ENCODE measurements at places on chromosomes 11 and 22.
A peak's percentile ranks its signal among the peaks of the same experiment; 100 is the strongest.

DNA sequence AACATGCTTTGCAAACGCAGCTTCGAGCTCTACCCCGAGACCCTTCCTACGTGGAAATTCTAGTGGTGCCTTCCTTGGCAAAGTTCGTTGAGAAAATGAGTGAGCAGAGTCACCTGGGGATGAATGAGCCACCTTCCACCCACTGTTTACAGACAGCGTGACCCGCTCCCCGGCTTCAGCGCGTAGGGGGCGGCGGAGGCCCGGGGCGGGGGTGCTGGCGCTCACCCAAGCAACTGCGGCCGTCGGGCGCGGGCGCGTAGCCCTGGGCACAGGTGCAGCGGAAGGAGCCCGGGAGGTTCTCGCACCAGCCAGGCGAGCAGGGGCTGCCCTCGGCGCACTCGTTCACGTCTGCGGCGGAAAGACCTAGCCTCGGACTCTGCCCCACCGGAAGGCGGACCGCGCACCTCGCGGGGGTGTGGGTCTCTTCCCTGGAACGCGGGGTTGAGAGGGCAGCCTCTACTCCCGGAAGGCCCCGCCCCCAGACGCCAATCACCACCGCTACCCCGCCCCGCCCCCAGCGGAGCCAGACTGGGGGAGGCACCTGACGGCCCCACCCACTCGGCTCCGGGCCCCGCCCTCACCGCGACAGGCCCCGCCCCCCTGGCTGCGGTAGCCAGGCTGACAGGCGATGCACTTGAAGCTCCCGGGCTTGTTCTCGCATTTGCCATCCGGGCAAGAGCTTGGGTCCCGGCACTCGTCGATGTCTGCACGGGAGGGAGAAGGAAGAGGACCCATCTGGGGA, 11.8 kb downstream of the LTBP3 start:
- peak; percentile 99 for DNase-seq

DNA sequence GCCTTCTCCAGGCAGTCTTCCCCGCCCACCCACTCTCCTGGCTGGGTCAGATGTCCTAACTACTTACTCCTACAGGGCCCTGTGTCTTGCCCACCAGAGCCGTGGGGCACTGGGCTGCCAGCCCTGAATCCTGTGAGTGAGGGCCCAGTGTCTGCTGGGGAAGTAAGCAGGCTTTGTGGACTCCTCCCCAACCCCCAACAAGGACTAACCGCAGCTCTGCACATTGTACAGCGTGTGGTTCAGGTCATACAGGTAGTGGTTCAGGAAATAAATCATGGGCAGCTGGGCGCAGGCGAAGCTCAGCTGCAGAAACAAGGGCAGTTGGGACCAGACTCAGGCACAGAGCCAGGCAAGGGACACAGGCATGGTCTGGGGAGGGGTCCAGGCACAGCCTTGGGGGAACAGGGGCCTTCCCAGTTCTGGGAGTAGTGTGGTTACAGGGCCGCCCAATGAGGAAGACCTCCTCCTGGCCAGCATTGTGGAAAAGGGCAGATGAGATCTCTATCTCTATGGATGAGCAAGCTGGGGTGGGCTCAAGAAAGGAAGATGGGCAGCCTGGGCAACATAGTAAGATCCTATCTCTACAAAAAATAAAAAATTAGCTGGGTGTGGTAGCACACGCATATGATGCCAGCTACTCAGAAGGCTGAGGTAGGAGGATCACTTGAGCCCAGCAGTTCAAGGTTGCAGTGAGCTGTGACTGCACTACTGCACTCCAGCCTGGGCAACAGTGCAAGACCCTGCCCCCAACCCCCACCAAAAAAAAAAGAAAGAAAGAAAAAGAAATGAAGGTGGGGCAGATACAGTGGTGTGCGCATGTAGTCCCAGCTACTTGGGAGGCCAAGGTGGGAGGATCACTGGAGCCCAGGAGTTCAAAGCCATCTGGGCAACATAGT, 5.5 kb downstream of the UNC93B1 start:
- DNase-seq, result no peak

GRCh38 chr11:41189701-41190436, 269.6 kb downstream of the LRRC4C start:
- DNase-seq, result no peak

DNA sequence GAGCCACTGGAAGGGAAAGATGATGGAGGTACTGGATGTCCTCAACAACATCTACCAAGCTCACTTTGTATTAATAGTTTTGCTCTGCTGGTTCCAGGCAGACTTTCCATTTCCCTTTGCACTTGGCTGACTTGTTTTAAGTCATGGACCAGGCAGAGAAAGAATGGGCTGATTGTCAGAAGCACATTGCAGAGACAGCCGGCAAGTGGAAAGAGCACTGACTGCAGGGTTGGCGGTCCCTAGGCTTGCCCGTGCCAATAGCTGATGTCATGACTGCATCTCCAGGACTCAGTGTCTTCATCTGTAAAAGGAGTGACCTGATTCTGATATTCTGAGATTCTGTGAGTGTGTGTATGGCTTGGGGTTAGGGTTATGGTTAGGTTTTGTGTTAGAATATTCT, 20.9 kb upstream of the NNMT start:
- DNase-seq, result no peak

GRCh38 chr11:6411594-6412031, 7.3 kb downstream of the APBB1 start:
- DNase-seq, result no peak

- no peak for DNase-seq
These were observed 234.5 kb downstream of the METTL15 start for GRCh38 chr11:28342716-28343115.

DNA sequence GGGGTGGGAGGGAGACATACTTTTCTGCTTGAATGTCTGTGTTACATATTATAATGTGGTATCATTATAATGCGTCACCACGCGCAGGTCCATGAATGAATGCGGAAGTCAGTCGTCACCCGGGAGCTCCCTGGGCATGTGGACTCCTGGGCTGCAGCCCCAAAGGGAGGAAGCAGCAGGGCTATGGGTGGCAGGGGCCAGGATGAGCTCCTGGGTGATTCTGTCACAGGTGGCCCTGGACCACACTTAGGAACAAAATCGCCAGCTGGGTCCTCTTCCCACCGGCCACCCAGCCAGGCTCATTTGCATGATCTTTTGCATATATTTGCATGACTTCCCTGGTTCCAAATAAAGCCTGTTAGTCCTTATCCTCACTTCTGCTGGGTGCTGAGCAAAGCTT, 51.2 kb downstream of the KCNJ4 start:
- no peak for DNase-seq

- no peak for DNase-seq
These were observed at the start of gene PITPNM1 for GRCh38 chr11:67504950-67505581. PITPNM1 (minus strand) TSS chr11:67505363; CDS start chr11:67504180, 1,183 bp downstream.

- no peak for DNase-seq
These were observed 73.4 kb upstream of the TTC12 start for GRCh38 chr11:113240790-113241635.

DNA sequence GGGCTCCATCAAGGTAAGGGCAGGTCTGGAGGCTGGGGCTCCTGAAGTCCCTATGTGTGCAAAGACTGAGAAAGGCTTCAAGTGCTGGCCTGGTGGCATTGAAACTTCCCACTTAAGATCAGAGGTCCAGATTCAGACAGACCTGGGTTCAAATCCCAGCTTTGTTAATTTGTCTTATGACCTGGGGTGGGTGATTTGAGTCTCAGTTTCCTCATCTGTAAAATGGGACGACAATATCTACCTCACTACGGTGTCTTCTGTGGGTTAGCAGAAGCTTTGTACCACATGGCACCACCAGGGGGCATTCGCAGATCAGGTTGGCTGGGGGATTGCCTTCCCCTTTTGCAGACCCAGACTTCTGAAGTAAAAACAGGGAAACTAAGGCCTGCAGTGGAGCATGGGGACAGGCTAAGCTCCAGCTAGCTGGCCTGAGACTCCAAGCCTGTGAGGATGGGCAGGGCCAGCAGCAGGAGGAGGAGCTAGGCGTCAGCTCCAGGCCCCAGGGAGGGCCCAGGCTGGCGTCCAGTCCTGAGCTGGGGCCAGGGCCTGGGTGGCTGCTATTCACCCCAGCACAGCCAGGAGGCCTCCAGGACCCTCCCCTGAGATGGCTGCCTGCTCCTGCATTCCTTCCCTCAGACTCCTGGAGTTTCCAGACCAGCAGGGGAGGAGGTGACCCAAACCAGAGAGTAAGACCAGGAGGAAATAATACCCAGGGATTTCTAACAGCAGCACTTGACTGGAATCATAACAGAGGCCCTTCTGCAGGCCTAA, 1.5 kb downstream of the CASTOR1 start:
- DNase-seq, result peak; percentile 62

GRCh38 chr11:78063440-78064181, at the start of gene THRSP:
THRSP (plus strand) TSS chr11:78063861; CDS start chr11:78063882, 21 bp downstream.
- no peak for DNase-seq

GRCh38 chr11:97414801-97415200, 1025.0 kb downstream of the JRKL start:
- no peak for DNase-seq

GRCh38 chr11:7528514-7529049, 14.8 kb downstream of the PPFIBP2 start:
- DNase-seq, result no peak

DNA sequence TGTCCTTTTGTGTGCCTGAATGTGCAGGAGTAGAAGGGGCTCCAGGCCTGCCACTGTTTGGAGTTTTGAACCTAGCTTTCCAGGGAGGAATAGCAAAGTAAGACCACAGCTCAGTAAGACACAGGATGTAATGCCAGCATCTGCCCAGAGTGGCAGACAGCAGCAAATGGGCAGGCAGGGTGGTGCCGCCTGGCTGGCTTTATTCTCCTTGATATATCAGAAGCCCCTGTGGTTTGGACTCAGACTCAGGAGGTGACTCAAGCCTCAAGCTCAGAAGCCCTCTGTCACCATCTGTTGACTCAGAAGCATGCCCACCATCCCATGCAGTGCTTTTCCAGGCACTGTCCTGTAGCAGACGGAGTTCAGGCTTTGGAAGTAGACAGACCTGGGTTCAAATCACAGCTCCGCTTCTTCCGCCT, 72.7 kb upstream of the TTC12 start:
- DNase-seq, result no peak

GRCh38 chr11:17692931-17693330, 26.4 kb upstream of the MYOD1 start:
- no peak for DNase-seq

DNA sequence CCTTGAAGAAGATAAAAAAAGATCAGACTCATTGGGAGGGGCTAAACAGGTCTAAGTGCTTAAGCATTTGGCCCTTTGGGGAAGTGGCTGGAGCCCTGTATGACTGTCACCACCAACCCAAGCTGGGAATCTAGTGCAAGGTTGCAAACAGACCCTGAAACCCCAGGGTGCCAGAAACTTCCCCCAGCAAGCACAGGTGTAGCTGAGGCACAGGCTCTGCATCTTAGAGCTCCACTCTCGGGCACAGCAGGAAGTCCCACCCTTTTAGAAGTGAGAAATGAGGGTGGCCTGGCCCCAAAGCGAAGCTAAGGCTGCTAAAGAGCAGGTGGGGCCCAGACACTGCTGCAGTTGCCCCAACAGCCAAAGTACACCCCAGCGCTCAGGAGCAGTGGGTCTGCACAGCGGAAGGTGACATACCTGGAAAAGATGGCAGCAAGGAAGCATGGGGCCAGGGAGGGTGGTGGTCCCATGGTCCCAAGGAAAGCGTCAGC, 5.8 kb upstream of the KDM2A start:
- DNase-seq, result no peak

DNA sequence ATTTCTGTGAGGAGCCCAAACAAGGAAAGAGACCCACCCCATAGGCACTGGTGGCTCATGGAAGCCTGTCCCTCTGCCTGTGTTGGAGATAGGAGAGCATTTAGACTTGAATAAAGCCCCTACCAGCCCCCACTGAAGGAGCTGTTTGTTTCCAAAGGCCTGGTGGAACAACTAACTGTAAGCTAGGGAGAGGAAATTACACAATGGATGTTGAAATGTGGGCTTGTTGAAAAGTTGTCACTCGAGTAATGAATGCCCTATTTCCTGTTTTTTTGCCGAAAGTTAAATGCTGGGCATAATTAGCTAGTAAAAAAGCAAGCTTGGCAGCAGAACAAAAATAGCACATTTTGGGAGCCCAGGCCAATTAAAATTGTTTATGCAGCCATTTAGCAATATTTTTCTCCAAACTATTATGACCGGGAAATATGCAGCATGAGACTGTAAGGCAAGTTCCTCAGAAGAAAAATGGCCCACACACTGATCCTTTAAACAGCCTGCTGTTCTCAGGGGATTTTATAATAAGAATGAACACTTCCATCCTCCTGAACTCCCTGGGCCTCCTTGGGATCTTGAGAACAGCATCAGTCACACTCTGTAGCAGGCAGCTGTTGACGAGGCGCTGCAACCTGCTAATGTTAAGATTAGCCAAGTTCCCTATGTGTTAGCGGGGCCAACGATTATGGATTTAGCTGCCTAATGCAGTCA, 38.6 kb upstream of the LMO2 start:
- no peak for DNase-seq

DNA sequence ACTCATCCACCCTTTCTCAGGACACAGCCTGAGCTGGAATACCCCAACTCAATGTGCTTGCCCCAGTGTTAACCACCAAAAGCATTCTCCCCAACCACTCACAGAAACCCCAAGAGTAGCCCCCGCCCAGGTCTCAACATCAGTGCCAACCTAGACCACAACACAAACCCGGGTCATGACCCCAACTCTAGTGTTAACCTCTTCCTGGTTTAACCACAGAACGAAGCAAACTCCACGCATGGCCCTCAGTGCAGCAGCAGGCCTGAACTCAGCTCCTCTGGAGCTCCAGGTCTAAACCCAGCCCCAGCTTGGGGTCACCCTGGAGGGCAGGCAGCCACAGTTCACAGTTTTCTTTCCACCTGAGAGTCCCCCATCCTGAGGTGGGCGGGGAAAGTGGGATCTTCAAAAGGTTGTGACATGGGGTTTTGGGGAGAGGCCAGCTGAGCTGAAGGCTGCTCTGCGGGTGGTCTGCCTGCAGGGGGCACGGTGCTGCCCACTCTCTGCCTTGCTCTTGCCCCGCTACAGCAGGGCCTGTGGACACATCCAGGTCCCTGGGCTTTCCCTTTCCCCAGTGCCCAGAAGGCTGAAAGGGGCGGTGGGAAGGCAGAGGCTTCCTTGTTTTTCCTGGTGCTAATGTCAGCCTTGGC, 37.9 kb downstream of the NECTIN1 start:
- no peak for DNase-seq

GRCh38 chr11:14318581-14318981, 40.4 kb downstream of the RRAS2 start:
- no peak for DNase-seq

- no peak for DNase-seq
These were observed 44.6 kb downstream of the RDX start for GRCh38 chr11:110251836-110252235.

DNA sequence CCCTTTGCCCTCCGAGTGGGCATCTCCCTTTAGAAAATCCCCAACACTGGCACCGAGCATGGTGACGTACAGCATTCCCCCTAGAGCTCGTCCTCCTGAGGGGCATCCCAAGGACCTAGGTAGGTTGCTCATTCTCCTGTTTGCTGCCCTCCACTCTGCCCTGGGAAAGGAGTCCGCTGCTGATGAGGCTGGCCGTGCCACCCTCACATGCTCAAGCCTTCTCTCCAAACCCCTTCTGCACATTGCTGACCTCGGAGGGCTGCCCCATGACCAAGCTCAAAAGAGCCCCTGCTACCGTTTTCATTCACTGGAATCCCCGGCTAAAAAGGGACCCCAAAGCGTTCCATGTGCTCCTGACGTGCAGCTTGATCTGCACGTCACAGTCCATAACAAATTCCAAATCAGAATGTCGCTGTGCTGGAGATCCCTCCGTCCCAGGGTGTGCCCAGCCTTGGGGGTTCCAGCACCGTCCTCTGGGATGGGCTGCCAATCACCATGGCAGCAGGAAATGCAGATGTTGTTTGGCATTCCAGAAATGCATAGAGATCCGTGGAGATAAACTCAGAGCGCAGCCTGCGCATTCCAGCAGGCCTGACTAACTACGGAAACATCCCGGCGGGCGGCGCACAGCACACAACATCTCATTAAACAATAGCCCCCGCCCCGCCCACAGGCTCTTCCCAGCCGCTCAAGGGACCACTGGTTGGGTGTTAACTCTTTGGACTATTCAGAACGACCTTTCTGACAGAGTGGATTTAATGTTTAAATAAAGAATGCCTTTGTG, 26.3 kb upstream of the GNB1L start:
- DNase-seq, result no peak
